Effector memory CD4-positive, alpha-beta T cell (primary cell): ENCODE measurements at places on chromosomes 1 and 21.

DNA sequence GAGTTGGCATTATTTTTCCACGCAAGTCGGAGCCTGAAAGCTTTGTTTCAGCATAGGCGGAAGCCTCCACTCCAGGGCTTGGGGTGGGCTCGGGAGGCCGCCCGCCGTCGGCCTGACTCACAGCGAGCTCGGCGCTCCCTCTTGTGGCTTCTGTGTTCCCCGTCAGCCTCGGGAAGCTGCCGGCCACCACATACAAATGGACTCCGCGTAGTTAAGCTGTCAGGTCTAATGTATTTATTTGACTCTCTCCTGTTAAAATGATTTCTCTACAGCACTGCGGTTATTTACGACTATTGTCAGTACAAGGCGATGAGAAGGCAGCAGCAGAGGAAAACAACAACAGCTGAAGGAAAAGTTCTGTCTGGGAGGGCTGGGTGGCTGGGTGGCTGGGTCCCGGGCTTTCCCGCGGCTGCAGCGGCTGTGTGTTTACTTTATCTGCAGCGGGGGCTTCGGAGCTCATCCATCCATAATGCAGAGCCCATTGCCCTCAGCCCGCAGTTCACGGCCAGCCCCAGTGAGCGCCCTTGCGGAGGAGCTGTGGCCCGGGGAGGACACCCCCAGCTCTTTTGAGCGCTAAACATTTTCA is 375.7 kb upstream of the CAMK1G start:
- no peak for DNase-seq

- no peak for DNase-seq
Observed at GRCh38 chr21:41358193-41359166, 3.3 kb upstream of the MX2 start.

DNA sequence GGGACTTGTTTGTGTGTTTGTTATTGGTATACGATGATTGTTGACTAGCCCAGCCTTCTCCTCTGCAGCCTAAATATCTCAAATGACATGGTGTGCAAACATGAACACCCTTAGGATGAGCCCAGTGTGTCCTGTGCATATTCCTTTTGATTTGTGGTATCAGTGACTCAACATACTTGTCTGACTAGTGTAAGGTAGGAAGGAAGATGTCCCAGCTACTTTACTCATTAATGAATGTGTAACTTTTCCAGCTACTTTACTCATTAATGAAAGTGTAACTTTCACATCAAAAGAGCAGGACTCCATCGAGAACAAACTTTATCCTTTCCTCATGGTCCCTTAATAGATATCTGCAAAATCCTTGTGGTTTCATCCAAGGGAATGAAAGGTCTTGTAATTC is 2.7 kb upstream of the ZNF692 start:
- DNase-seq, result no peak

DNA sequence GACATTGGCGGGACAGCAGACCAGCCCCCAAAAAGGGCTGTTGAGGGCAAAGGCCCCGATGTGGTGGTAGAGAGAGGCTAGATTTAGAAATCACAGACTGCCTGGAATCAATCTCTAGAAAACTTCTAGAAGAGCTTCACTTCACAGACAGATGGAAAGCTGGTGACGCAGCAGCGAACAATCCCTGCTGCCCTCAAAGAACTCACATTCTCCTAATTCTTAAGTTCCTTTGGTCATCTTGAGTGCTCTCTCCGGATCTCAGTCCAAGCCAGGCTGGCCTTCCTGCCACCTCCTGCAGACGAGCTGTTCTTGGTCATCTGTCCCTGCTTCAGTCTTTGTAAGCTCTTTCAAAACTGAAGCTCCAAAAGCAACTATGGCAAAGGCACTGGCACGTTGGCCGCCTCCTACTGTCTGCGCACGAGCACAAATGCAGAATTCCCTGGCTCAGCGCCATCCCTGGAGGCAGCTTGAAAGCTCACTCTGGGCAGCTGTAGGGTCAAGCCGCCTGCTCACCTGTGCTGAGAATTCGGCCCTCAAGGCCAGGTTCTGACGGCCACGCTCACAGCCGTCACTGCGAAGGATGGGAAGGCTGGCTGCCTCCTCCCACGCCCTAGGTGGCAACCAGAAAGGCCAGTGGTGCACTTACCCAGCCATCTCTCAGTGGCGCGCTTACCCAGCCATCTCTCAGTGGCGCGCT is 110.6 kb downstream of the NPHP4 start:
- no peak for DNase-seq

- DNase-seq, result no peak
Observed at GRCh38 chr1:151829352-151830046, 2.1 kb downstream of the RORC start.

DNA sequence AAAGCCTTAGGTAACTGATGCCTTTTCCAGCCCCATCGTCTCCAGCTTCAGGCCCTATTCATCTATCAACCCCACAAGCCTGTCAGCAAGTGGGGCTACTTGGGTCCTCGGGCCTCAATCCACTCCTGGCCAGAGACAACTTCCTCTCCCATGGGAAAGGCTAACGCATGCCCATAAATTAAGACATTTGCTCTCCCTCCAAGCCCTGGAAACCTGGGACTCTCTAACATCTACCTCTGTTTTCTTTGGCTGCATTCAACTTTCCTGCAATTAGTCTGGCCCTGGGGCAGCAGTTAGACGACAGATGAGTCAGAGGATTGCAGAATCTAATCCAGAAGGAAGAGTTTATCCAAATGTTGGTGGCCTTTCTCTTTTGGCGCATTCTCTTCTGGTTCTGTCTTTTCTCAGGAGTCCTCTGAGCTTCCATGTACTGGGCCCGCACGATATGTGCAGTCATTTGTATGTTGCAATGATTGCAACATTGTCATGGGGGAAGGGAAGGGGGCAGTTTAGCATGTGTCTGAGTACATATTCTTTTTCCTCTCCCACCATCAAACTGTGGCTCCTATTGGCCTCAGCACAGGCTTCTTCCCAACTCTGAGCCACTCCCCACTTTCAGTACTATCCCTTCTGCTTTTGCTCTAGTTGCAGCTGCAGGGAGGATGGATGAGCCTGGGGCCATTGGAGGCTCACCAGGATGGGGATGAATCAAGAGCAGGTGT is 54.4 kb downstream of the NAV1 start:
- DNase-seq, result no peak

DNA sequence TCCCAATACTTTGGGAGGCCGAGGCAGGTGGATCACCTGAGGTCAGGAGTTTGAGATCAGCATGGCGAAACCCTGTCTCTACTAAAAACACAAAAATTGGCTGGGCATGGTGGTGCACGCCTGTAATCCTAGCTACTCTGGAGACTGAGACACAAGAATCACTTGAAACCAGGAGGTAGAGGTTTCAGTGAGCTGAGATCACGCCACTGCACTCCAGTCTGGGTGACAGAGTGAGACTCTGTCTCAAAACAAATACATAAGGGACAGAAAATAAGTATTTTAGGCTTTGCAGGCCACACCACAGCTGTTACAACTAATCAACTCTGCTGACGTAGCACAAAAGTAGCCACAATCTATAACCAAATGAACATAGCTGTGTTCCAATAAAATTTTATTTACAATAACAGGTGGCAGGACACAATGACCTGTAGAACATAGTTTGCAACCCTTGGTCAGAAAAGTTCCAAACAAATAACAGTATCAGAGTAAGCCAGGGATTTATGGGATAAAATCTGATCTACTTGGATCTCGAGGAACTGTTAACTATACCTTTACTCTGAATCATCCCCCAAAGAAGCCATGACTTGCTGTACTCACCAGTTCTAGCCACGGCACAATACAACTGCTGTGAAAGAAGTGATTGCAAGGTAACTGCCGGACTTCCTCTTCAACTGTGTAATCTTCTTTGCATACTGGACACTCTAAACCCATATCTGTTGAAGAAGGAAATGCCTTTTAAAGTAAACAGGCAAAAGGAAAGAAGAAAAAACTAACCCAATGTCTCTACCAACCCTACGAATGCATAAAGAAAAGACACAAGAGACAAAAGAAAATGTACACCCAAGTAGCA is 28.3 kb downstream of the CD160 start:
- no peak for DNase-seq

DNA sequence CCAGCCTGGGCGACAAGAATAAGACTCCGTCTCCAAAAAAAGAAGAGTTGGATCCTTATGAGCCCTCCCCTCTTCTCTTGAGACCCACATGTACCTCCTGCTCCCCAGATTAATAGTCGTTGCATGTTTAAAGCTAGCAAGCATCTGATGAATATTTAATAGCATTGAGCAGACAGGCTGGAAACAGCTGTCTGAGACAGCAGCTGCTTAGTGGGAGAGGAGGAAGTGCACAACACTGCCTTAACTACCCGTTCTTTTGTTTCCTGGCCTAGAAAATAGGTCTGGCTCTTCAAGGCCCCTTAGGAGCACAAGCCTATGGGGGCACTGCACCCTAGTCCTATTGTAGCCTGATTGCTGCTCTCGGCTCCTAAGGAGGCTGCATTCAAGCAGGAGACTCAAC is 17.3 kb upstream of the TMEM39B start:
- no peak for DNase-seq

GRCh38 chr1:58932859-58933598 is 149.2 kb upstream of the JUN start:
- DNase-seq, result no peak

DNA sequence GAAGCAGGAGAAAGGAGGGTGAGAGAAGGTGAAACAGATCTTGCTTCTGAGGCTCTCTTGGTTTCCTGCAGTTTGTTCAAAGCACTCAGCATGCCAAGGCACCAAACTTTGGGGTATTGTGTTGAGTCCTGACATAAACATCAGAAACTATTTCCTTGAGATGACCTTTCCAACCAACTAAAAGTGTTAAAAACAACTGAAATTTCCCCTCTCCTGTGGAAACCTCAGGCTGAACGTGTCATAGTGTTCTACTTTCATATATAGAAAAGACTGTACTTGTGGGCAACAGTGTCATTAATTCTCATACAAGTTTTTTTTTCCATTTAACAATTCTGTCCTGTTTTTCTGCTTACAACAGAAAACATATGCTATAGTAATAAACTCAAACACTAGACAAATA is 6.3 kb upstream of the LYST start:
- no peak for DNase-seq

- no peak for DNase-seq
Observed at GRCh38 chr1:31742462-31743212, 21.5 kb downstream of the ADGRB2 start.

DNA sequence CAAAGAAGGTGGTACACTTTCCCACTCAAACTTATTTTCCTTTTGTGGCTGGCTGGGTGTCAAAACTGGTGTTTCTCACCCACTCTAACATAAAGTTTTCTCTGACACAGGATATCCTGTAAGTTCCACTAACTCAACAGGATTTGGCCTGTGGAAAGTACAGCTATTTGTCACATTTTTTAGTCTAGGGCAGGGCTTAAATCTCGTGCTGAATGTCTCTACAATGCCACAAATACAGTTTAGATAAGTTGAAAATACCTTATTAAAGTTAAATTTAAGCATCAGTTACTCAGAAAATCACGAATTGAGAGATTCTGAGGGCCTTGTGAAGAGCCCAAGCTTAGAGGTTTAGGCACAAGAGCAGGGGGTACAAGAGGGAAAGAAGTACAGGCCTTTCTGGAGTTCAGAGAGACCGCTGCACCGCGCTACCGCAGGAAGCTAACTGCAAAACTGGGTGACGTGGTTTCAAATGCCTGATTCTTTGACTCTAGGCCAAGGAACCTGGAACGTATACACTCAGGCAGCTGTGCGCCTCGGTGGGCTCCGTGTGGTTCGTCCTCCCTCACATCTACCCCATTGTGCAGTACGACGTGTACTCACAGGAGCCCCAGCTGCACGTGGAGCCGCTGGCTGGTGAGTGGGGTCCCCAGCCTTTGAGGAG is 23.4 kb upstream of the PWP2 start:
- peak; percentile 42 for DNase-seq

DNA sequence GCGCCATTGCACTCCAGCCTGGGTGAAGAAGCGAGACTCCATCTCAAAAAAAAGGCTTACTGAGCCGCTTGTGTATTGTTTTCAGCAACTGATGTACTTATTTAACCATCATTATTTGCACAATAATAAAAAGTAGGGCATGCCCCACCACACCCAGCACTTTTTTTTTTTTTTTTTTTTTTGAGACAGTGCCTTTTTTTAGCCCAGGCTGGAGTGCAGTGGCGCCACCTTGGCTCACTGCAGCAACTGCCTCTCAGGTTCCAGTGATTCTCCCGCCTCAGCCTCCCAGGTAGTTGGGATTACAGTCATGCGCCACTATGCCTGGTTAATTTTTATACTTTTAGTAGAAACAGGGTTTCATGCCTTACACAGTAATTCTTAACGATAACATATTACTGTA is 12.2 kb upstream of the TRNAU1AP start:
- DNase-seq, result no peak

- DNase-seq, result no peak
Observed at GRCh38 chr1:64842224-64842623, 97.3 kb downstream of the RAVER2 start.

DNA sequence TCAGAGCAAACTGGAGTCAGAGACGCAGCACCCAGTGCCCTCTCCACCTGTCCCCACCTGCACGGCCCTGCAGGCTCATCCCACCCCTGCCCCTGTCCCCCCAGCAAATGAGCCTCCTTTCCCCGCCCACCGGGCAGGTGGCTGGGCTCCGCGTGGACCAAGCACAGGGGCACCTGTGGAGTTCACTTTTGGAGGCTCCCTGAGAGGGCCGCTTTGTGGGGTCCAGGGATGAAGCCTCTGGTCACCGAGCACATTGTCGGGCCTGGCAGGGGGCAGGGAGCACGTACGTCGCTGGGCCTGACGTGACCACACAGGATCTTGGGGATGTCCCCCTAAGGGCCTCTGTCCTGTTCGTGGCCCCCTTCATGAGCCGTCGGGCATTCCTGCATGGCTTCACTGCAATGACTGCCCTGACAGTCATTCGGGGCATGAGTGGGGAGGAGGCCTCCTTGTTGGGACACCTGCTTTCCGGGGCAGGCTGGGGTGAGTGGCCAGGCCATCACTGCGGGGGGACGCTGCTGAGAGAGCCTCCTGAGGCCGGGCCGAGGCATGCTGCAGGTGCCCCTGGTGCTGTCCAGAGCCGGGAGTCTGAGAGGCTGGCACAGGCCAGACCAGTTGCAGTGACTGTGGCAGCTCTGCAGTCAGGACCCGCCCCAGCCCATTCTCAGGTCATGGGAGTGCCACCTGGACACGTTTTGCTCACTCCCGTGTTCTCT is 19.7 kb downstream of the SLX9 start:
- no peak for DNase-seq

GRCh38 chr21:25952306-25952705 is 217.5 kb downstream of the GABPA start:
- DNase-seq, result no peak

DNA sequence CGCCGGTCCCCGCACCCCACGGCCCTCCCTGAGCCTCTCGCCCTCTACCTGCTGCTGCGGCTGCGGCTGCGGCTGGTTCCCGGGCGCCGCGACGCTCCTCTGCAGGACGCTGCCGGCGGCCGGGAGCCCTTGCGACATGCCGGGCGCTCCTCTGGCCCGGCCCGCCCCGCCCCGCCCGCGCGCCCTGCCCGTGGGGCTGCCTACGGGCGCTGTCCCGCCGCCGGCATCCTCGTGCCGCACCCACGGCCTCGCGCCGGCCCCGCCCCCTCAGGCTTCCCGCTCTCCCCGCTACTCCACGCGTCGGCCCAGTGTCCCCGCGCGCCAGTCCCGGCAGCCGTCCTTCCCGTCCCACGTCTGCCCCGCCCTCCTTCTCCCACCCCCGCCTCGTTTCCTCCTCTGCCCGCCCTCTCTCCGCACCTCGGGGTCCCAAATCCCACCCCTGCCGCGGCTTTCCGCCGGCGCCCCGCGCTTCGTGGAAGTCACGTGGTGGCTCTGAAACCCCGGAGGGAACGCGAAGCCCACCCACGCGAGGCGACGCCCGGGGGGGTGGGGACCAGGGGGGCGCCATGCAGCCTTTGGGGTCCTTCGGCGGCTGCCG is at the start of gene BATF3:
TSS of gene BATF3 (minus strand) at position 216 of the 598 bp plus-strand sequence. CDS start at position 138, 78 bp downstream.
- DNase-seq, result peak; percentile 49
